ENCODE measurements at places on chromosomes 16 and 17.

DNA sequence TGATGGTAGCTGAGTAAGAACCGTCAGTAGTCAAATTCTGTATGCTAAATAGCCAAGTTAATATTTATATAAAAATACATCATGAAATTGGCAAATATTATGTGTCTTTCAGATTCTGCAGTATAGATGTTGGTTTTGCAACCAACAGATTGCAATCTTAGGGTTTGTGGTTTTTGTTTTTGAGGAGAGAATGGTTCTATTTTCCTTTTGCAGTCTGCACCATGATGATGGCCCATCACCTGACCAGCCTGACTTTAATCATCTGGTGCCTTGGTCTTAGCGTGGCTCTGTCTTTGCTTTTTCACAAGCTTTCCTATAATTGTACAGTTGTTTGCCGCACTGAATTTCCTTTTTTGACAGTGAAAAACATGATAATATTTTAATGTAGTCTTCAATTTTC lies 50.7 kb downstream of the NUP93 start:
- no peak for DNase-seq

DNA sequence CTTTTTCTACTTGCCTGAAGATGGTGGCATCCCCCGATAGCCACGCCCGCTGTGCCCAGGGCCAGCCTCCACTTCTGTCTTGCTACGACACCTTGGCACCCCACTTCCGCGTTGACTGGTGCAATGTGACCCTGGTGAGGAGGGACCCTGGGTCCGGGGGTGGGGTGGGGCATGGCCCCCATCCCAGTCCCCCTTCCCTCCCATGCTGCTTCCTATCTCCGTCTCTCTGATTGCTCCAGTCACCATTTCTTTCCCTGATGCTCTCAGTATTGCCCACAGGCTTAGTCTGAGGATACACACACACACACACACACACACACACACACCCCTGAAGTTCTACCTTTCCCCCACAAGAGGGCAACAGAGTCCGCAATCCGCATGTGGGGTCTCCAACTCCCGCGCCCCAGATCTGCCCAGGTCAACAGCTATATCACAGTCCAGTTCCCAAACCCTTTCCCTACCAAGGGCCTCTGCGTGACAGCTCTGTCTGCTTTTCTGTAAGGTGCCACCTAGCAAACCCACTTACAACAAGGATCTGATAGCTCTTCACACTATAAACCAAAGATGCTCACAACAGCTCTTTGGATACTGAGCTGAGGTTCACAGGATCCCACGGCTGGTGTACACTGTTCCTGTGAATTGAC lies 3.4 kb downstream of the SGCA start:
- no peak for DNase-seq

GRCh38 chr17:33079201-33079600 lies 87.6 kb downstream of the SPACA3 start:
- DNase-seq = peak; percentile 10

DNA sequence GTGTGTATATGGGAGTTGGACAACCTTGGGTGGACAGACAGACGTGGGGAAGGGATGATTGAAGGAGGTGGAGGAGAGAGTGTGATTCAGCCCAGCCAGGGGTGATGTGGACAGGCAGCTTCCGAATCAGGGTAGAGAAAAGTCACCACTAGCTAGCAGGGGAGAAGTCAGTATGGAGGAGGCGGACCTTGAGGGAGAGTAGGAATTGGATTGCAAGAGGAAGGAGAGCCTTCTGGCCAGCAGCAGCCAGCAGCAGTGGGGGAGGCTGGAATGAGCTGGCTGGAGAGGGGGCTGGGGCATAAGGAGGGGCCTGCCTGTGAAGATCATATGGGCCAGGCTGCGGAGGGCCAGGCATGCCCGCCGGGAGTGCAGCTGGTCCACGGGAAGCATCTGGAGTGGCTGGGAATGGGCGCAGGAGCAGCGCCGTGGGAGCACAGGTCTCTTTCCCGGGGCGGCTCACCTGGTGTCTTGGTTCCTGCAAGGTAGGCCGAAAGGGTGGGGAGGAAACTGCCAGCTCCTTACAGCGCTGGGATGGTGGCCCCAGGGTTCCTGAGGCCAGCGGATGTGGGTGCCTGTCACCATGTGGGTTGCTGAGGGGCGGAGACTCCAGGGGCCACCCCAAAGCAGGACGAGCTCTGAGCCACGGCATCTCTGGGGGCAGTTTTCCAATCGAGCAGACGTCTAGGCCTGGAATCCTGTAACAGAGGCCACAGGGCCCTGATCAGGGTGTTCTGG lies 235.3 kb downstream of the SEC14L1 start:
- no peak for DNase-seq

GRCh38 chr16:51982715-51983680 lies 563.9 kb downstream of the TOX3 start:
- DNase-seq = peak; percentile 21

- DNase-seq = no peak
Measured at GRCh38 chr16:27301236-27301861, 12.4 kb upstream of the IL4R start.

DNA sequence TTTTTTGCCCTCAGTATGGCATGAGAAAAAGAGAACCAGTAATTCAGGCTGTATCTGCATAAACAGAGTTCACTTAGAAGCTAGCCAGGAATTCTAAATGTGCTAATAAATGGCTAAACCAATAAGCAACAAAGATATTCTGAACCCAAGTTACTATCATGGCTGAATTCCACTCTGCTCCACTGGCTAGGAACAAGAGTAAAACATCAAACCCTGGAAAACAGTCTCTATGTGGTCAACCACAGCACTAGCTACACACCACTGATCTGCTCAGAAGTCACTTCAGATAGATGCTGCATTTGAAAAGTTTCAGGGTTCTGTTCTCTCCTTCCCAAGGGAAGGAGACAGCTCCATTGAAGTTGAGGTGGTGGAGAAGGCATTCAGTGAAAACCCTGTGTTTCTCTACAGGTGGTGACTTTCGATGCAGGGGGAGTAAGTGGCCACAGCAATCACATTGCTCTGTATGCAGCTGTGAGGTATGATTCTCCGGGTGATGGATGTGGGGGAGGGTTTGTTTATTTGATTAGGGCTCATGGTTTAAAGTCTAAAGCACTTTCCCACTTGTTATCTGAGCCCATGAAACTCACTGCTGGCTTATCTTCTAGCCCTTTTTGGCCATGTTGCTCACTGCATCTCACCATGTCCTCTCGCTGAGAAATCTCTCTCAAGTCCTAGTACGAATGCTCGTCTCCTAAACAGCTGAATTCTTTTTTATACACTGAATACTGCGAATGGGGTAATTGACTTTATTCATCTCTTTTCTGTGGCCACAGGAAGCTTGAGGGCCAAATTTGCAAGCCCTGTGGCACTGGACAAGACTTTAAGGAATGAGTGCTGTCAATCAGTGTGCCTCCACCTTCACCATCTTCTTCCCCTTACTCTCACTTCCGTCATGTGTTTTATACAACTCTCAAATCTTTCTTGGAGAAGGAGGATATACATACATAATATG lies 39.9 kb downstream of the CENPV start:
- no peak for DNase-seq

GRCh38 chr16:19463468-19464315 lies 46.0 kb downstream of the TMC5 start:
- DNase-seq = no peak

DNA sequence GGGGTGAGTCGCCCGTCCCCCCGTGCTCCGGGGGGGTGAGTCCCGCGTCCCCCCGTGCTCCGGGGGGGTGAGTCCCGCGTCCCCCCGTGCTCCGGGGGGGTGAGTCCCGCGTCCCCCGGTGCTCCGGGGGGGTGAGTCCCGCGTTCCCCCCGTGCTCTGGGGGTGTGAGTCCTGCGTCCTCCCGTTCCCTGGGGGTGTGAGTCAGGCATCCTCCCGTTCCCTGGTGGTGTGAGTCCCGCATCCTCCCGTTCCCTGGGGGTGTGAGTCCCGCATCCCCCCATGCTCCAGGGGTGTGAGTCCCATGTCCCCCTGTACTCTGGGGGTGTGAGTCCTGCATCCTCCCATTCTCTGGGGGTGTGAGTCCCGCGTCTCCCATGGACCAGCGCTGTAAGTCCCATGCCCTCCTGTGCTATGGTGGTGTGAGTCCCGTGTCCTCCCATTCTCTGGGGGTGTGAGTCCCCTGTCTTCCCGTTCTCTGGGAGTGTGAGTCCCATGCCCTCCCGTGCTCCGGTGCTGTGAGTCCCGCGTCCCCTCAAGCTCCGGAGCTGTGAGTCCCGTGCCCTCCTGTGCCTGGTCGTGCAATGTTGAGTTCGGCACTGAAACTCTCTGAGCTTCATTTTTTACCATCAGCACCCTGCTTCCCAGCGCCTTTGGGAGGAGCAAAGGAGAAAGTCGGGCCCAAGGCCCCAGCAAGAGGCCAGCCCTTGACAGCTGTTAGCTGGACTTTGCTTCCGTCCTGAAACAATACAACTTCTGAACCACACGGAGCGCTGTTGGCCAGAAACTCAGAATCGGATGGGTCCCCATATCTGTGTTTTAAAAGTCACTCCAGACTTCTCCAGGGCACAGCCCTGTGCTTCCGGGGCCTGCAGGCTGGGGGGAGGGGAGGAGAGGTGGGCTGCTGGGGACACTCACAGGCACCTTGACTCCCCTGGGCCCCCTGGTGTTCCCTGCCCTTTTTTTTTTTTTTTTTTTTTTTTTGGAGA lies 11.5 kb upstream of the ZC3H18 start:
- peak; percentile 3 for DNase-seq

DNA sequence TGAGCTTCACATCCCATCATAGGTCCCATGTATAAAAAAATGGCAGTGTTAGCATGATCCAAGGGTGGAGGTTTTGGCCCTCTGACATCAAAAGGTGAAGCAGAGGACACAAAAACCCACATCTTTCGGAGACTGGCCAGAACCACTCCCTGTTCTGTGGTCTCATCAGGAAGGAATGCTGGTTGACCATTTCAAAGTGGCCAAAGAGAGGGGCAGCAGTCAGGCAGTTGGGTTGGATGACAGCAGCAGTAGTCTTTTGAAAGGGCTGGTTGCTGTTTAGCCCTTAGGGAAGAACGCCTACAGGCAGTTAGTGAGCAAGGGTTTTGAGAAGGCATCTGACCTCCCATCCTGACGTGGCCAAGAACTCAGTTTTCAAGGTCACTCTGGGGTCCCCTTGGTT lies 40.5 kb downstream of the LCMT1 start:
- DNase-seq = no peak

DNA sequence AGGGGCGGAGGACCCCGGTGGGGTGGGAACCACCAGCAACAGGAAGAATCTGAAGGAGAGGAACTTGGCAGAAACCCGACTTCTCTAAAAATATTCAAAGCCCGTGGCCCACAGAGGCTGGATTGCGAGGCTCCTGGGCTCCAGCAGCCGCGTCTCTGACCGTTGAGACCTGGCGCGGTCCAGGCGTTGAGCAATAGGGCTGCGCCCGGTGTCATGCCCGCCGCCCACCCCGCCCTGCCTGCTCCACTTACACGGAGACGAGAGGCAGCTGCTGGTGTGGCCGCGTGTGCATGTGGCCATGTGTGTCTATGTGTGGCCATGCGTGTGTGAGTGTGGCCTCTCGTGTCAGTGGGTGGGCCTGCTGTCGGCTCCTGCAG lies 83.6 kb downstream of the IRF8 start:
- no peak for DNase-seq

GRCh38 chr17:76087531-76087930 lies 8.5 kb downstream of the ZACN start:
- DNase-seq = no peak

DNA sequence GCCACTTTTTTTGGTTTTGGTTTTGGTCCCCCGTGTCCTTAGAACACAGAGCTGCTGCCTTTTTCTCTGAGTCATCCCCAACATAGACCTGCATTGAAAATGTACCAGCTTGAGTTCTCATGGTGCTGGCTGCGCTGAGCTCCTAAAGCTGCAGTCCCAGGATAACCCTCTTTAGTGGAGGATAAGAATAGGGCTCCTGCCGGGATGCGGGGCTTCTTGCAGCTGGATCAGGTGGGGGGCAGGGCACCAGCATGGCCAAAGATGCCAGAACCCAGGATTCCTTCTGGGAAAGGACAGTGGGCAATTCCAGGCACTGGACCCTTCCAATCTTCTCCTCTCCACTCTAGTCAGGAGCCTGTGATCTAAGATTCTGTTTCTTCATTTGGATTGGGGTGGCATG lies 8.3 kb upstream of the CLUH start:
- DNase-seq = no peak

- no peak for DNase-seq
Measured at GRCh38 chr17:35774499-35774898, 13.8 kb downstream of the C17orf50 start.

- DNase-seq = peak; percentile 57
Measured at GRCh38 chr17:78873519-78874340, 29.3 kb downstream of the CEP295NL start.

DNA sequence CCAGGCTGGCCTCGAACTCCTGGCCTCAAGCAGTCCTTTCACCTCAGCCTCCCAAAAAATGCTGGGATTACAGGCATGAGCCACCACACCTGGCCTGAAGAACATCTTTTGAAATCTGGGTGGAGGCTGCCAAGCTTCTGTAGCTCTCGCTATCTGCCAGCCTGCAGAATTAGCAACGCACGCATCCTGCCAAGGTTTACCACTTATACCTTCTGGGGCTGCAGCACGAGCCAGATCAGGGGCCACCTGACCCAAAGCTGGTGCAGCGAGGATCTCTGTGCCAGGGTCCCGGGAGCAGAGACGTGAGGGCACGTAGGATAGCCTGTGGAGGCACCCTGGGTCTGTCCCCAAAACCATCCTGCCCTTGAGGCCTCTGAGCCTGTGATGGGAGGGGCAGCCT lies 22.2 kb downstream of the SLC38A8 start:
- DNase-seq = no peak

GRCh38 chr17:73777131-73777449 lies 132.8 kb upstream of the SDK2 start:
- DNase-seq = no peak

DNA sequence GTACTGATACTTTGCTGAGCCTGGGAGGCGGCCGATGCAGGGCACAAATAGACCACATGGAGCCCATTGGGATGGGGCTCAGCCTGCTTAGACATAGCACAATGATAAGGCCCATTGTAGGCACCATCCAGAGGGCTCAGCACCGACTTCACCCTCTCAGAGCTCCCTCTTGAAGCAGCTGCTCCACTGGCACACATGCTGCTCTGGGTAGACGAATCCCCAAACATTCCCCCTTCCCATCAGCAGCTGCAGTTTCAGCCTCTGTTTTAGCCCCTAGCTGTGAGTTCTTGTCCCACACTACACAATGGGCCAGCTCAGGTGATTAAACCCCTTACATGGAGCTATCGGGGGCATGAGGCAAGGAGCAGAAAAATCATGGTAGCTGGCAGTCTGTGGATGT lies 174.1 kb downstream of the RGS9 start:
- DNase-seq = no peak

DNA sequence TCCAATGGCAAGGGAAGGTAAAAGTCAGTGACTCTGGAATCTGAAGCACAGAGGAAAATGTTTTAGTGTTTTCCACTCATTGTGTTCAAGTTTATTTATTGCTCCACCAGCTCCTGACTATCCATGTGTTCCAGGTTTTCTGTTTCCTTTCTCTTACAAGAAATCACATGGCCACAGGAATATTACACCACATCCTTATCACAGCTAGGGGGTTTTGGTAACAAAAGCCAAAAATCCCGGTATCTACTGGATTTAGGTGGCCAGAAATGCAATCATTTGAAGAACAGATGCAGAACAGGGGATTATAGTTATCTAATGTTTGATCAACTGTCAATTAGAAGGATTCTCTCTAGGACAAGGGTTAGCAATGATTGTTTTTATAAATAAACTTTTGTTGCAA lies 47.9 kb downstream of the STH start:
- no peak for DNase-seq

GRCh38 chr16:23248261-23249194 lies 53.6 kb upstream of the SCNN1B start:
- DNase-seq = no peak

- DNase-seq = no peak
Measured at GRCh38 chr17:58387834-58388233, 29.5 kb downstream of the RNF43 start.

Data from NCI-H446 treated with DMSO at 0.1 percent for 48 hours (cell line).